Pulmonary artery endothelial cell (primary cell): ENCODE measurements at places on chromosomes 5 and 9. TPM values are rescaled to one million over a fixed set of nuclear protein-coding genes. Genes with fewer than 3 reads are reported as not detected.

MRPS30 gene
- 61.0 and 68.5 TPM in 2 replicates for total RNA-seq

NUTM2G gene
- not detected in 2 replicates for total RNA-seq

CERCAM gene
- 24.1 and 24.6 TPM in 2 replicates for total RNA-seq

SOX30 gene
- total RNA-seq = not detected in 2 replicates

DNA sequence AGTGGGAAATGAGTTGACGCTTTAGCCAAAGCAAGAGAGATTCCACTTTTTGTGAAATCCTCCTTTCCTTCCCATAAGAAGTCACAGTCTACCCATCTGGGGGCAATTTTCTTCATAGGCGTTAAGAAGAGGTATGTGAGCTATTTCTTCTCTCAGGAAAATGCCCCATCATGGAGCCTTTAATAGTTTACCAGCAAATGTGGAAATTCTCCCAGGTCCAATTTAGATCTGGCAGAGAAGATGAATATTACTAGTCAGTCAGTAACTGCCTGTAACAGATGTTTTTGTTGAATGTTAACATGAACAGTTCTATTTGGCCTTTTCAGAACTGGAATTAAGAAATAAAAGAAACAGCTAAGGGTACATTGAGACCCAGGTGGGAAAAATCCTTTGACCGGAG lies 156.4 kb upstream of the RFX3 start:
- no peak for DNase-seq

GRCh38 chr5:180605554-180606214 lies 14.4 kb upstream of the SCGB3A1 start:
- peak; percentile 22 for DNase-seq

DNA sequence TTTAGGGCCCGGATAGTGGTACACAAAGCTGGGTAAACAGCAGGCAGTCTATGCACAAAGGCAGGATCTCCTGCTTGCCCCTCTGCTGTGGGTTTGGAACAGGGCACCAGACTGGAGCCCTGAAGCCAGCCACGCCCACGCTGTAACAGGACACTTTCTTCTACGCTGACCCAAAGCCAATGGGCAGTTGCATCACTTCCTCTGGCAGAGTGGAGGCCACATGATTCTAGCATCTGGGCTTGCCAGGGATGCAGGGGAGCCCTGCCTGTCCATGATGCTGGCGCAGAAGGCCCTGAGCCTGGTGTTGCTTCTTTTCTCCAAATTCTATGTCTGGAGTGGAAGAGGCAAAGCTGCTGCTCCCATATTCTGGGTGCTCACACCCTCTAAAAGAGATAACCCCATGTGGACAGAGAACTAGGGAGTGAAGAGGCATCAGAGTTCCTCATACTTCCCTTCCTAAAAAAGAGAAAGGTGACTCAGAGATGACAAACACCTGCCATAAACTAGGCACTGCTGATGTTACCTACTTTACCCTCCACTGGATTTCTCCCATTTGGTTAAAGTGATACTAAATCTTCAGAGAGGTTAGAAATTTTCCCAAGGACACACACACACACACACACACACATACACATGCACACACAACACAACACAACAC lies 260.3 kb upstream of the KLF4 start:
- DNase-seq = peak; percentile 63
